ENCODE measurements at places on chromosomes 16 and 17.

GRCh38 chr17:14361945-14362508, 61.1 kb downstream of the HS3ST3B1 start:
- DNase-seq, result no peak

GRCh38 chr17:49798182-49798581, 9.7 kb downstream of the KAT7 start:
- no peak for DNase-seq

GRCh38 chr17:50039058-50039457, 16.9 kb upstream of the ITGA3 start:
- no peak for DNase-seq

DNA sequence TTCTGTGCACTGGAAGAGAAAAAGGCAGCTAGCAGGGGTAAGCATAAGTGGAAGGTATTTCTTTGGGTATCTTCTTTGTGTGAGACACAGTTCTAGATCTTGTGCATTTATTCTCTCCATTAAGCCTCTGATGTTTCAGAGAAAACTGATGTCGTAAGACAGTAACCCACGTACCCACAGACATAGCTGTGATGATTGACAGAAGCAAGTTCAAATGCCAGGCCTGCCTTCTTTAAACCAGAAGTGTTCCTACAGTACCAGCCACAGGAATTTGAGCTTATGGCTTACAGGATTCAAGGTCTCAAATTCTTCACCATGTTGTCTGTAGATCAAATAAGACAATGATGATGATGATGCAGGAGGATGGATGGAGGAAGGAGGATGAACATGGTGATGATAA, 161.4 kb upstream of the KCNJ16 start:
- DNase-seq, result no peak

DNA sequence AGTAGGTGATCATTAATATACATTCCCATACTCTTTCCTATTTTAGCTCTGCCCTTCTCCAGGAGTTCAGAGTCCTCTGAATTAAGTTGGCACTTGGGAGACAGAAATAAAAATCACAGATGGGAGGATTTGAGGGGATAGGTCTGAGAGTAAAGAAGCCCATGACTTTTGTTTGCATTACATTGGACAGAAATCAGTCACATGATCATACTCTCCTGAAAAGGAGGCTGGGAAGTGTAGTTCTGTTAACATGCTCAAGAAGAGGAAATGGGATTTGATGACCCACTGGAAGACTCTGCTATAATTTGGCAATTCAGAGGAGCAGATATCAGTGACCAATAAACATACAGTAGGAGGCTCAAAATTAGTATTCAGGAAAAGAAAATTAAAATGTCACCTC, 674.9 kb upstream of the C16orf82 start:
- DNase-seq, result no peak

DNA sequence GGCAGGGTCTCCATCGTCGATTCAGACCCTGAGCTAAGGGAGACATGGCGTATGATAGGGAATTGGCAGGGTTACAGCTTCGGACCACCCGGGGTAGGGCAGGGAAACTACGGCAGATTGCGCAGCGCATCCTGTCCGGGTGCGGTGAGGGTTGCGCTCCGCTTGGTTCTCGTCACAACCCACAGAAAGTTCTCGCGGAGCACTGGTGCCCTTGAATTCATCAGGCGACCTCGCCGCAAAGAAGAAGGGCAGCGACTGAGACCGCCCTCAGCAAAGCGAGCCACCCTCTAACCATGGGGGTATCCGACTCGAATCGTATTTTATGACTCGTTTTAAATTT, 1.2 kb downstream of the HS3ST3B1 start:
- DNase-seq, result peak; percentile 77

GRCh38 chr17:19348806-19349205, 13.7 kb downstream of the B9D1 start:
- no peak for DNase-seq

GRCh38 chr17:4594931-4595684, 10.8 kb downstream of the SMTNL2 start:
- peak; percentile 56 for DNase-seq

GRCh38 chr17:80891397-80892018, 100.1 kb upstream of the CHMP6 start:
- DNase-seq, result peak; percentile 87

DNA sequence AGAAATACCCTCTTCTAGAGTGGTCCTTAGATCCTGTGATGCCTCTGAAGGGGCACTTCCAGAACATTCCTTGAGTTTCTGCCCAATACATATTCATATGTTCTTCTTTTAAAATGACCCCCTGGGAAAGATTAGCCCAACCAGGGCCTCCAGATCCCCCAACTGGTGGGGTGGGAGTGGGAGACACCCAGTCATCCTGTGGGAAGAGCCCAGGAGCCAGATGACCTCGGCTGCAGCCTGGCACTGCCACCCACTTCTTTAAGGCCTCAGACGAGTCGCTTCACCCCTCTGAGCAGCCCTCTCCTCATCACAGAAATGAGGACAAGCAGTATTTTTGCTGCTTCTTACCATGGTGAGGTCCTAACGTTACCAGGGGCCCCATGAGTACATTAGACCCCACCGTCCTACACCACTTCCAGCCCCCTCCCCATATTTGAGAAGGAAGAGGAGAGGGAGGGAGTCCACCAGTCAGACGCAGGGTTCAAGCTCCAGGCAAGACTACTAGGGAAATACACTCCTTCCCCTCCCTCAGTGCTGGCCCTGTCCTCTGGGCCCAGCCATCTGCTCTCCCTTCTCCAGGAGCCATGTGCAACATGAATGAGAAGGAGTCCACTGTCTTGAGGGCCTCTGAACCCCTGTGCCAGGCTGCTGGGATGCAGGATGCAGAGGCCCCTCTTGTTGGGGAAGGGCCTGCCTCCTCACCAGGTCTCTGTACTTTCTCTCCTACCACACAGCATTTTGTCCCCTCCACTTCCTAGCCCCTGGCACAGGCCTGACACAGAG, 11.8 kb downstream of the MPO start:
- DNase-seq, result no peak

DNA sequence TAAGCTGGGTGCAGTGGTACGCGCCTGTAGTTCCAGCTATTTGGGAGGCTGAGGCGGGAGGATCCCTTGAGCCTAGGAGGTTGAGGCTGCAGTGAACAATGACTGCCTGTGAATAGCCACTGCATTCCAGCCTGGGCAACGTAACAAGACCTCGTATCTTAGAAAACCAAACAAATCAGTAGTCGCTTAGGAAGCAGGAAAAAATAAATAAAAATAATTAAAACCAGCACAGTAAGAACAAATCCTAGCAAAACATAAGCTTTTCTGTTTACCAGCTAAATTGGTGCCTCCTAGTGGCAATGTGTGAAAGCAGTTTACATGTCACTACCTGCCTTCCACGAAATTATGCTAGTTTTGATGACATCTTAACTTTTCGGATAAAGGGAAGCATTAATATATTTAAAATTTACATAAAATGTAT, 1.3 kb downstream of the ARMC5 start:
- DNase-seq, result peak; percentile 37

GRCh38 chr17:52156576-52157570, 1.6 kb downstream of the CA10 start:
- DNase-seq, result no peak

- no peak for DNase-seq
Observed at GRCh38 chr17:78898075-78898836, 4.7 kb downstream of the CEP295NL start.

GRCh38 chr16:50152807-50153595, at the start of gene TENT4B:
Gene TENT4B, plus strand, starts transcription at chr16:50153306. Its CDS starts 316 bp downstream, at chr16:50153622.
- peak; percentile 92 for DNase-seq

DNA sequence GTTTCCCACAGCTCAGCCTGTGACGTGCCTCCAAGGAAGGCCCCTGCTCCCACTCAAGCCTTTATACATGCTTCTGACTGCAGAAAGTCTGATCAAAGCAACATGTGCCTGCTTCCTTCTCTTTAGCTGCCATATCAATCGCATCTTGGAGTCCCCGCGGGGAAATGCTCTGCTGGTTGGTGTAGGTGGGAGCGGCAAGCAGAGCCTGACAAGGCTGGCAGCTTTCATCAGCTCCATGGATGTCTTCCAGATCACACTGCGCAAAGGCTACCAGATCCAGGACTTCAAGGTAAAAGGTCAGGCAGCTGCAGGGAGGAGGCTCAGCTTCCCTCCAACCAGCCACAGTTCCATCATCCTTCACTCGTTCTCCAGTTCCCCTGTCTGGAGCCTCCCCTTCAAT, 189.7 kb downstream of the ZNF18 start:
- DNase-seq, result no peak

DNA sequence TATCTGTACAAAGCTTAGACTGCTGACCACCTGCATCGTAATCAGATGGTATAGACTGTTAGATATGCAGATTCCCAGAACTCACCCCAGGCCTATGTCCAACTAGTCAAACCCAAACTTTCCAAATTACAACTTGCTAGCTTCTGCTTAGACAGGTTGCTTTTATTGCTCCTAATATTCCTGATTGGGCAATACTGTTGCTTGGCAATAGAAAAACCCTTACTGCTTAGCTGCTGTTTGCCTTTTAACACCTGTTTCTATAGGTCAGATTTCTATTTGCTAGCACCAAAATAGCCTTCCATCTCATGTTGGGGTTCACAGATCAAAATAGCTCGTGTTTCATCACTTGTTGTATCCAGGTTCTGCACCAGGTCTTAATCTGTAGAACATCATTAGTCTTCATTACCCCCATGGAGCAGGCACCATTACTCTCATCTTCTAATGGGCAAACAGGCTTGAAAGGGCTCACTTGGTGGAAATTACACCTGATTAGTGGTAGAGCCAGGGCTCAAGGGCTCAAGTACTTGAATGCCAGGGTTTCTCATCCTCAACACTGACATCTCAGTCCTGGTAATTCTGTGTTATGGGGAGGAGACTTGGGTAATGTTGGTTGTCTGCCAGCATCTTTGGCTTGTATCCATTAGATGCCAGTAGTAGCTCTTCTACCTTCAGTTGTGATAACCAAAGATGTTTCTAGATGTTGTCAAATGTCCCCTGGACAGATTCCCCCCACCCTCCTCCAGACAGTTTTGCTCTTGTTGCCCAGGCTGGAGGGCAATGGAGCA, 2.7 kb downstream of the ZP2 start:
- no peak for DNase-seq

- DNase-seq, result no peak
Observed at GRCh38 chr17:50953831-50954601, 87.9 kb upstream of the TOB1 start.

DNA sequence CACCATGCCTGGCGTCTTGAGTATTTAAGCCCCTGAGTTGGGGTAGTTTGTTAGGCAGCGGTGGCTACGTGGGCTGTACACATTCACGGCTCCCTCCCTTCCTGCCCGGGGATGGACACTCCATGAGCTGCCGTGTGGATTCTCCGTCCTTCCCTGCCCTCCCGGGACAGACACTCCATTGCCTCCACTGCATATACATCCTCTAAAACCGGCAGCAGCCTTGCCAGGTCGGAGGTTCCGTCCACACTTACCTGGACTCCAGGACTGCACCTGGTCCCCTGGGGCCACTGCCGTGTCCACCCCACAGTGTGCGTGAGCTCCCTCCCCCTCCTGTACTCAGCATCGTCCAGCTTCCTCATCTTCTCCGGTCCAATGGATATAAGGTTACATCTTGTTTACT, 3.5 kb upstream of the SPATA2L start:
- DNase-seq, result no peak

DNA sequence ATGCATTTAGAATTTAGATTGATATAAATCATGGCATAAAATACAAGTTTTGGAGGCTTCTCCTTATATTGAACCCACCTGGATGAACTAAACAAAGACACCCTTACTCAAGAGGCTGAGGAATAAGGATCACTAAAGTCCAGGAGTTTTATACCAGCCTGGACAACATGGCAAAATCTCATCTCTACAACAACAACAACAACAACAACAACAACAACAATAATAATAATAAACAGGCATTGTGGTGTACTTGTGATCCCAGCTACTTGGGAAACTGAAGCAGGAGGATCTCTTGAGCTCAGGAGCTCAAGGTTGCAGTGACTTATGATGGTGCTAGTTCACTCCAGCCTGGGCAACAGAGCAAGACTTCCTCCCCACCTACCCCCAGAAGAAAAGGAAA, 558.0 kb downstream of the TOX3 start:
- no peak for DNase-seq

- no peak for DNase-seq
Observed at GRCh38 chr17:18041776-18042175, 2.6 kb downstream of the GID4 start.

DNA sequence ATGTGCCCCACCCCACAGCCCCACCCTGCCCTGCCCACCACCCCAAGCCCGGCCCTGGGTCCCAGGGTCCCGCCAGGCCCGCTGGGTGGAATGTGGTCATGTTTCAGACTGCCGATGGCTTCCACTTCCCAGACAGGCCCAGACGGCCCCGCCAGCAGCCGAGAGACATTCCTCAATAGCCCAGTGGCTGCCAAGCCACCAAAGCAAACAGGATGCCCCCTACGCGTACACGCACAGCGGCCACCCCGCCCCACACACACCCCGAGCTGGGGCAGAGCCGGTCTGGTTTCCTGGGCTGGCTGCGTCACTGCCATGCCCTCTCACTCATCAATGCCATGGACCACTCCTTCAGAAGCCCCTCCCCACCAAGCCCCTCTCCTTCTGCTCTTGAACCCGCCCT, 1.2 kb upstream of the KRT17 start:
- no peak for DNase-seq

DNA sequence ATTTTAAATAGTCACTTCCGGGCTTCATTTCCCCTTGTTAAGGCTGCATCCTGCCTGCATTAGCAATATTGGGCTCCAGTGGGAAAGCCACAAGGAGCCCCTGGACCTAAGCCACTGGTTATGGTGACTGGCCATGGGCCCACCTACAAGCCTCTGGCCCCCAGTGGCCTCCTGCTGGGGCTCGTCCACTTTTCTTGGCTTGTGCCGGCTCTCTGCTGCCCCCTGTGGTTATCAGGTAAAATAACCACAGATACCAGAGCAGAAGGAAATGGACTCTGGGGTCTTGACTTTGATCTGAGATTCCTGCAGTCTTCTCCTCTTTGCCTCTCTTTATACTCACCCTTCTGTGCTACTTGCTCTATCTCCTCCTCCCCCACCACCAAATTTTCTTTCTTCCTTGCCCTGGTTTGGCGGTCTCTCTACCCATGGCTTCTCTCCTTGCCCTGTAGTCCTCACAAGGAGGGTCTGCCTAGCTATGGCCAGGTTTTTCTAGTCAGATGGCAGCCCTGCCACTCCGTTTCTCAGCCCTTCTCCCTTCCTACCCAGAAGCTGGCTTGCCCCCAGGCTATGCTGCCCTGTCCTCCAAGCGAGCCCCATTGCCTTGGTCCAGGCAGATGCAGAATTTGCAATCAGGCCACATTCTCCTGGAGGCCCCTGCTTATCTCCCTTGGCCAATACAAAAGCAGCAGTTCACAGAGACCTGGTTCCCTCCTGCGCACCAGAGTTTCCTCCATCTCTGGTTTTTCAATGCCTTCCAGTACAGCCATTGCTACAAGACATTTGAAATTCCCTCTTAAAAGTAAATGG, 82.9 kb upstream of the RCVRN start:
- DNase-seq, result peak; percentile 30

GRCh38 chr16:31078597-31079341, 4.5 kb downstream of the ZNF646 start:
- DNase-seq, result no peak

- DNase-seq, result no peak
Observed at GRCh38 chr17:28665994-28666393, 4.0 kb downstream of the SUPT6H start.

GRCh38 chr17:80359422-80360110, 55.4 kb upstream of the ENDOV start:
- no peak for DNase-seq
